ENCODE measurements at places on chromosomes 3 and 15.

- DNase-seq, result no peak
Observed at GRCh38 chr15:70102827-70103226, 5.1 kb upstream of the TLE3 start.

GRCh38 chr3:109743981-109744380 lies 406.6 kb upstream of the DPPA4 start:
- no peak for DNase-seq

GRCh38 chr3:16770021-16770420 lies 114.7 kb upstream of the PLCL2 start:
- DNase-seq, result no peak

- peak; percentile 58 for DNase-seq
Observed at GRCh38 chr3:136194409-136195257, 1.5 kb downstream of the MSL2 start.

DNA sequence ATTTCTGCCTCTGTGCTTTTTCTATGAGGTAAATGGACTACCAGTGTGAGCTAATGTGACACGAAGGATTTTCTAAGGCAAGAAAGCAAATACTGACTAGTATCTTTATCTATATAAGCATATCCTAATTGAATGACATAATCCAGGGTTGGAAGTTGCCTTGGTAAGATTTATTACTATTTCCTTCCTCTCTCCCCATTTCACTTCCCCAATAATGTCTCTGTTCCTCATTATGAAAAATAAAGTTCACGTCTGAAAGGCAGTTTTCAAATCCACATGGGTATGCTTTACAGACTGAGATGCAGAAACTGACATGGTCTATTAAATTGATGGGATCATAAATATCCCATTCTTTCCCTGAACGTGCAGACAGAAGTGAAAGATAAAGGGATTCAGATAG lies 86.0 kb downstream of the DTWD1 start:
- DNase-seq, result no peak

Measured in activated naive CD4-positive, alpha-beta T cell treated with anti-CD3 and anti-CD28 coated beads, Interleukin-2, amount 10 ng/mL, durations not matched to agents 7 days and 5 days (primary cell).